ENCODE measurements at places on chromosomes 2 and 18.

DNA sequence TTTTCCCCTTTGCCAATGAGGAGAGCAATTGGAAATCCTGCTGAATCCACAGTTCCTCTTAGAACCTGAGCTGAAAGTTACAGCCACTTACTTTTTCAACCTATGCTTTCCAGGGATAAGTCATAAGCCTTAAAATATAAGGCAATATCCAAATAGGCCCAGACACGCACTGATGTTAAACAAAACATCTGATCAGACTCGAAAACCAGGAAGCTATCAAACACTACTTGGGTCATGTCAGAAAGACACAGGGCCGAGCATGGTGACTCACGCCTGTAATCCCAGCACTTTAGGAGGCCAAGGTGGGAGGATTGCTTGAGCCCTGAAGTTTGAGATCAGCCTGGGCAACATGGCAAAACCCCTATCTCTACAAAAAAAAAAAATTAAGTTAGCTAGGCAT, 192.1 kb downstream of the SP3 start:
- DNase-seq, result no peak

DNA sequence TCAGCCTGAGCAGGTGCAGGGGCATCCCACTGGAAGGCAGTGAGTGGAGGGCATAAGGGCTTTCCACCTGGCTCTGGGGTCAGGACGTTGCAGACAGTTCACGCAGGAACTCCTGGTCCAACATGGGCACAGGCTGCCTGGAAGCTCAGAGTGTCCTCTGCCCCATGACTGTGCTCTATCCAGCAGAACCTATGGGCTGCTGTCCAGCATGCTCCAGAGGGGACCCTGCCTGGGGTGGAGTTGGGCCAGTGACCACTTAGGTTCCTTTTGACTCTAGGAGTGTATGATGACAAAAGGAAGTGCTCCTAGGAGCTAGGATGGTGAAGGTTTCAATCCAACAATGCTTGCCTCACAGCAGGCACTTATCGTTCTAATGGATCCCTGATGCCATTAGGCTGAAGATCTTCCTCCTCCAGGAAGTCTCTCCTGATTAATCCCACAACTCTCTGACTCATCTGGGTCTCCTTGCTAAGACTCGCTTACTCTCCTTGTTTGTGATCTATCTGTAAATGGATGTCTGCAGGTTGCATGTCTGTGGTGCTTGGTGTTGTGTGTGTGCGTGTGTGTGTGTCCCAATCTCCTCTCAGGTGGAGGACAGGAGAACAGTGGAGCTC, 224.0 kb downstream of the CELF4 start:
- no peak for DNase-seq

DNA sequence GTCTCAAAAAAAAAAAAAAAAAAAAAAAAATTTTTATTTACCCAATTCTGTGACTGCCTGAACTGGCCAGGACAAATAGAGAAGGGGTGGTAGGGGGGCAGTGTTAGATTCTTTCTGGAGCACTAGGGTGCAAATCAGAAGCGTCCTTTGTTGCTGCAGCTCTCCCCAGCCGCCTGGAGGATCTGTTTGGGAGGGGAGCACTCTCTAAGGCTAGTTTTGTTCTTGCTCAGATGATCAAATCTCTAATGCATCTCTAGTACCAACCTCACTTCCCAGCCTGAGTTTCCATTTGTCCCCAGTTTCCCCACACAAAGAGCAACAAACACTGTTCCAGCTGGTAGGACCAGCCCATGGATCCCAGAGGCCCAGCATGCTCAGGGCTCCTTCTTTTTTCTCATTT, 83.0 kb downstream of the GBX2 start:
- DNase-seq, result no peak

DNA sequence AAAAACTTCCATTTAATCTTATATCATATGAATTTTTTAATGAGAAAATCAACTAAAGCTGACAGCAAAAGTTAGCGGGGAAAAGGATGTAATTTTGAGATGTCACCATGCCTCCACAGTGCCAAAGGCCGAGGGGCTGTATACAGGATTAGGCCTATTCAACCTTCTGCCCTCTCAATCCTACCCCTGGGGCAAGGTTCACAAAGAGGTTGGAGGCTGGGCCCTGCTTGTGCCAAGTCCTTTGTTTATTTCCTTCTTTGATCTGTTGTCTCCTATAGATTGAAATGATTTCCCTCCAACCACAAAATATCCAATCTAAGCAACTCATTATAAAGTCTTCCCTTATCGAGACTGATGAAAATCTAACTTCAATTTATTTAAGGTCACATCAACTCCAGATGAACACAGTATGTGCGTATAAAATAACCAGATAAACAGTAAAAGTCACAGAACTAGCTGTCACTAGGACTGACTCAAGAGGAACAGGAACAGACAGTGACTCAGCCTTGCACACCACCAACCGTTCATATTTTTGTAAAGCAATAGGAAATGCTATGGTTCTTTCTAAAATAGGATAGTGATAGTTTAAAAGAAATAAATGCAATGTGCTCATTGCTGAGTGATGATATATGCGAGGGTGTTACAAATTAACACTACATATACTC, 95.8 kb downstream of the SLC25A12 start:
- no peak for DNase-seq

DNA sequence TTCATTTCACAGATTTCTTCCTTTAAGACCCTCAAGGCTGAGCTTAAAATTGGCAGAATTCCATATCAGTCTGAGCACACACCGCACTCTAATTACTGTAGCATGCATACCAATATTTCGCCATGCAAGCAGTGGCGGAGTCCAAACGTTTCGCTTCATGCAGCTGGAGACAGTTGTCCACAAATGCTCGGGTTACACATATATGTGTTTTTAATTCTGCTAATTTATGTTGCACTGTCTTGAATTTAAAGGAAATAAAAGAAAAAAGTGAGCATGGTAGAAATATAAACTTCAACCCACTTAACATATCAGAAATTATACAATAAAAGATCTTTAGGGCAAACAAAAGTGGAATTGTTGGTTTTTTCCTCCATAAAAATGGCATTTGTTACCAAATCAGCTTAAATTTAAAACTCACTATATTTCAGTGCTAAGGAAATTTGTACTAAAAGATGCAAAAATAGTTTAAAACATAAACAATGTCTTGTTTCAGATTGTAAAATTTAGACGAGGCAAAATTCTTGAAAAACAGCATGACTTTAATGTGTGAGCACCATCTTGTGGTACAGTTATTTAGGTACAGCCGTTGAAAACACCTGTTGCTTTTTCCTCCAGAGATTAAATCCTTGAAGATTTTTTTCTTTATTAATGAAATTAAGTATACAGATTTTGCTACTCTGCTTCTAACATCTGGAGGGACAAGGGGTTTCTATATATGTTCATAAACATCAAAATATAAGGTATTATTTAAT, 24.1 kb upstream of the KANSL1L start:
- DNase-seq, result no peak

DNA sequence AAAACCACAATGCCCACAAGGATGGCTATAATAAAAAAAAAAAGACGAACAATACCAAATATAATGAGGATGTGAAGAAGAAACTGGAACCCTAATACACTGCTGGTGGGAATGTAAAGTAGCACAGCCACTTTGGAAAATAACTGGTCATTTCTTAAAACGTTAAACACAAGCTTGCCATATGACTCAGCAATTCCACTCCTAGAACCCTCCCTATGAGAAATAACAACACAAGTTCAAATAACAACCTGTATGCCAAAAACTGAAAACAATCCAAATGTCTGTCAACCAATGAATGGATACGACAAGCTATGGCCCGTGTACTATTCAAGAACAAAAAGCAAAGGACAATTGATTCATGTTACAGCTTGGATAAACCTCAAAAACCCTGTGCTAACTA, 7.0 kb upstream of the ALPK2 start:
- no peak for DNase-seq

DNA sequence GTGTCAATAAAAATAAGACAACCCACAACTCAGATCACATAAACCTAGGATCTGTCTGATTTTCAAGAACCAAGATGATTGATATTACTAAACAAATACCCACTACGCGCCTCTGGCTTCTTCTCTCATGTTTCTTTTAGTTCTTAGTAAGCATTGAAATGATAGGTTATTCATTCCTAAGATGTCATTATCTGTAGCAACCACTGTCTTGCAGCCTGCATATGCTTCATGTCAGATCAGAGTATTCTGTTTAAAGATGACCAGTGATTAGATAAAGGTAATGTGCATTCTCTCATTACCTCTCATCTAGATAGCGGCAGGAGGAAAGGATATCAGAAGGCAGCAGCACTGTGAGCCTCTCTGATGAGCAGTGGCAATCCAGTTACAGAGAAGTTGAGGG, 112.9 kb downstream of the SLC8A1 start:
- no peak for DNase-seq

DNA sequence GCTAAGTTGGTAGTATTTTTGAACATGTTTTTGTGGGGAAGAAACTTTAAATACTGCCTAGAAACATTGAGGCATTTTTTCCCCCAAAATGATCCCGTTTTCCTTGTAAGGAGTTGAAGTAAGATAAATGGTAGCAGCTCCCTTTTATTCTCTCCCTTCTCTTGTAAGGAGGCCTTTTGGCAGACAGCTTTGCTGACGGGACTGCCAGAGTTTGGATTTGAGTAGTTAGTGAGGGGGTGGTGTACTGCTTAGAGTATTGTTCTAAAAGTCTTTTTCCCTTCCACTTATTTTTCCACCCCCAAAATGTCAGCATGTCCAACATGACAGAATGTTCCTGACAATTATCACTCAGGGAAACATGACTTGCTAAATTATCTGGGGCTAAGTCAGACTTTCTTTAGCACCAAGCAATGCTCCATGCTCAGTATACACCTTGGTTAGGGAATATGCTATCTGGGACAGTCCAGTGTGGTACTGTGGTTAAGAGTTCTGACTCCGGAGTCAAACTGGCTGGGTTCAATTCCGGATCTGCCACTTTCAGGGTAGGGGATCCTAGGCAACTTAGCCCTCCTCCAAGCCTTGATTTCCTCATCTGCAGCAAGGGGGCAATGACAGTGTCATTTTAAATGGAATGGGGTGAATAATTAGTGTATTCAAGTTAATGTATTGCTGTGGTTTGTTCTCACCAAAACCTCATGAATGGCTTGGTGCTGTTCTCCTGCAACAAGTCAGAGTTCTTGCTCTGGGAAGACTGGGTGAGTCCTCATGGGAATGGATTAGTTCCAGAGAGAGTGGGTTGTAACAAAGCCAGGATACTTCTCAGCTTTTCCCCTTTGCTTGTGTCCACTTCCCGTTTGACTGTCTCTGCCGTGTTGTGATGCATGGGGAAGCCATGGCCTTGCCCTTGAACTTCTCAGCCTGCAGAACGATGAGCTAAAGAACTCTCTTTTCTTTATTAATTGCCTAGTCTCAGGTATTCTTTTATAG, 116.2 kb downstream of the TANC1 start:
- DNase-seq, result no peak

- DNase-seq, result no peak
Measured at GRCh38 chr2:84958135-84959059, 12.6 kb upstream of the KCMF1 start.

- no peak for DNase-seq
Measured at GRCh38 chr18:2555895-2556294, 15.4 kb downstream of the METTL4 start.

GRCh38 chr18:3654442-3655253, 204.7 kb downstream of the TGIF1 start:
- DNase-seq, result no peak

DNA sequence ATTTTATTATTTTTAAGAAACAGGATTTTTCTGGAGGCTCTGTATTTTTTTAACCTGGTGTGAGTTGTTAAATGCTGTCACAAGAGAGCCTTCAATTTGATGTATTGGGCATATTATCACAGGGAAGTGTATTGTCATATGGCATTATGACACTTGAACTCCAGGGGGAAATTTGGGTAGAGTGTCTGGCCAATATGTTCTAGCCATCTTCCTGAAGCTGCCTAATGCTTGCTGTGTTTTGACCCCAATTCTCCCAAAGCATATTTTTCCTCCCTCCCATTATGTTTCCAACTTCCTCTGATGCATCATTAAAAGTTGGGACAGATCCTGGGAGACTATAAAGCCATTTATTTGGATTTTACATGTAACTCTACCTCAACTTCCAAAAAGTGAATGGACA, 214.1 kb upstream of the SESTD1 start:
- DNase-seq, result no peak

- no peak for DNase-seq
Measured at GRCh38 chr2:200296118-200296517, 10.4 kb upstream of the SPATS2L start.

DNA sequence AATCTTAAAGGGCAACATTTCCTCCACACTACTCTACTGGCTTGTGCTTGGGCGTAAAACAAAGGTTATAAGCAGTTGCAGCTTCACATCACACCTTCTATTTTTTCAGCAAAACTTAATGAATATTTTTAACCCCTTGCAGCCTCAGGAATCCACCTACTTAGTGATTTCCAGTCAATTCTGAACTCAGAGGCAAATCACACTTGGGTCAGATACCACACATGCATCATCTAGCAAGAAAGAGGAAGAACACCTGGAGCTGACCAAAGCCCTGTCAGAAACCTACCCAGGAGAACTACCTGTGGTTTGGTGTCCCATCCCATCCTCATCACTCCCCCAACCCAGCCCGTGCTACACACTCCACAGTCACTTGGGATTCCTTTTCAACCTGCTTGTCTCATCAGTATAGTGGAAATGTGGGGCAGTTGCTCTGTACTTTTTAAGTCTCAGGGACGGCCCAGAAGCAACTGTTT, 25.5 kb downstream of the PIAS2 start:
- no peak for DNase-seq

DNA sequence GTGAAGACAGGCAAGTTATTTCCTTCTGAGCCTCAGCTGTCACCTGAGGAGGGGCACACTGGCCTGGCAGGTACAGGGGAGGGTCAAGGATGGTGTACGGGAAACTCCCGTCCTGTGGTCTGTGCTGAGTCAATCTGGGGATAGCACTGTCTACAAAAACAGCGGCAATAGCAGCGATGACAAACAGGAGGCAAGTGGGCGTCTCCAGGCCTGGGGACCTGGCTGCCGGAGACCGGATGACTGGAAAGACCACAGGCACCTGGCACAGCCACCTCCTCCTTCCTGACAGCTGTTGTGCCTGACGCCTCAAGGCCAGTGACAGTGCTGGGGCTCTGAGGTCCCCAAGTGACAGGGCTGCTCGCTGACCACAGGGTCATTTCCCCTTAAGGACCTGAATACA, 202.1 kb upstream of the HS6ST1 start:
- no peak for DNase-seq

DNA sequence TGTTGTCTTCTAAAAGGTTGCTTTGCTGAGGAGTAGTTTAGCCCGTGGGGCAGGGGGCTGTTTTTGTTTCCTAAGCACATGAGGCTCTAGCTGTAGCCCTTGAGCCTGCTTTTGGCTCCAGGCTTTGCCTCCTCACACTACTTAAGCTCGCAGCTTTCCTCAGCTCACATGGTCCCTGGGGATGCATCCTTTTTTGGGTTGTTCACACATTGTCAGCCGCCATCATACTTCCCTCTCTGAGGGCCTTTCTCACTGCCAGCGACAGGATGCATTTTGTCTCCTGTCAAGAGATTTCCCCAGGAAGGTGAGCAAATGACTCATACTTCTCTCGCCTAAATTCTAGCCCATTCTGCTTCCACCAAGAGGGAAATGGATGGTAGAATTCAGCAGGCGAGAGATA, 279.5 kb upstream of the PKDCC start:
- no peak for DNase-seq

GRCh38 chr18:60654298-60654697, 281.7 kb upstream of the MC4R start:
- DNase-seq, result no peak

- DNase-seq, result no peak
Measured at GRCh38 chr2:110948027-110948674, 172.6 kb upstream of the BCL2L11 start.

GRCh38 chr18:35711227-35711626, 129.7 kb downstream of the GALNT1 start:
- no peak for DNase-seq

GRCh38 chr2:183214680-183215079, 90.4 kb downstream of the NUP35 start:
- DNase-seq, result no peak

All from T-helper 17 cell (primary cell).